Foreskin keratinocyte (primary cell): ENCODE measurements at places on chromosomes 5 and 9. TPM values are rescaled to one million over a fixed set of nuclear protein-coding genes. Genes with fewer than 3 reads are reported as not detected.

DNA sequence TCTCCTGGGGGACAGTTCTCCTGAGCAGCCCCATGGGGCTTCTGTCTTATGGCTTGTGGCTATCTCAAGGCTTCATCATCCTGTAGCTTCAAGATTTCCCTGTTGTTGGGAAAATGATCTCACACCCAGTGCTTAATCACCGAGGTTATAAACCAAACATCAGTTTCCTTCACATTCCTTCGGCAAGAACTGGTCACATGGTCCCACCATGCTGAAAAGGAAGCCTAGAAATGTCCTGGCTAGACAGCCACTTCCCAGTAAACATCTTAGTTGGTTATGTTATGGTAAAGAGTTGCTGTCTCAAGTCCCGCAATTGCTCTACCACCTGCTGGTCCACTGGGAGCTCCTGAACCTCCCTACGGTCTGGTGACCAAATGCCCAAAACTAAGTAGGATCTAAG, 66.0 kb downstream of the RAB3C start:
- DNase-seq: no peak

DNA sequence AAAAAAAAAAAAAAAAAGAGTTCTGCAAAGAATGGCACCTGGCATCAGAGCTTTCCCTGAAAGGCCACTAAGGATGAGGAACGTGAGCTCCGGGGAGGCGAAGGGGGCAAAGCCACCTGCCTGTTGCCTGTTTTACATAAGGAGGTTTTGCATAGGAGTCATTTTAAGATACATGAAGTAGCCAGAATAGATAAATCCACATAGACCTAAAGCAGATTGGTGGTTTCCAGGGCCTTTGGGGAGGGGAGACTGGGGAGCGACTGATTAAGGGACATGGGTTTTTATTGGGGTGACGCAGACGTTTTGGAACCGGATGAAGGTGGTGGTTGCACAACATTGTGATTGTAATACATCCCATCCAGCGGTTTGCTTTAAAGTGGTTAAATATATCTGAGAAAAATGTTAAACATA, 7.1 kb downstream of the NEK6 start:
- DNase-seq: no peak

DNA sequence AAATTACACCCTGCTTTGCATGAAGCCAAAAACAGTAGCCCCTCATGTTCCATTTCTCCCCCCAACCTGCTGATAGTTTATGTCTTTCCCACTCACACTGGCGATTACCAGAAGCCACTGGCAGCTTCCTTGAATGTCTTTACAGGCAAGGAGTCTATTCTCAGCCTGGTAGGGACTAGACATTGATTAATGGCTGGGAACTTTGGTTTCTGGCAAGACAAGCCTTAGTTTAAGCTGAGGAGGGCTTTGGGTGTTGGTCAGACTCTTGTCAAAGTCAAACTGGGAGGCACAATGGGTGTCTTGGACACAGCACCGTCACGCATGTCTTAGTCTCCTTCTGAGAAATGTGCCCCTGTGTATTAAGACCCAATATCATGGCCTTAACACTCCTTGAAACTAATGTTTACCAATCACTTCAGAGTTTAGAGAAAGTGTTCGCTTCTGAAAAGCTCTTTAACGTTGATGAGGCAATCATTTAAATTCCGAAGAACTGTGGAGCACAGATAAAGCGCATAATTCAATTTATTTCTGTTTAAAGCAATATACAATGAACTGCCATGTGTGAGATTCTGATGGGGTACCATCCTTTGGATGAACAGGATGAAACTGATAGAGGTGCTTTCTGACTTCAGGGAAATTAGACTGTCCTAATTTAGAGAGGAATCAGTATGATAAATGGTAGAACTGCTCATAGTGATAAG, 53.9 kb upstream of the CPEB4 start:
- no peak for DNase-seq

DNA sequence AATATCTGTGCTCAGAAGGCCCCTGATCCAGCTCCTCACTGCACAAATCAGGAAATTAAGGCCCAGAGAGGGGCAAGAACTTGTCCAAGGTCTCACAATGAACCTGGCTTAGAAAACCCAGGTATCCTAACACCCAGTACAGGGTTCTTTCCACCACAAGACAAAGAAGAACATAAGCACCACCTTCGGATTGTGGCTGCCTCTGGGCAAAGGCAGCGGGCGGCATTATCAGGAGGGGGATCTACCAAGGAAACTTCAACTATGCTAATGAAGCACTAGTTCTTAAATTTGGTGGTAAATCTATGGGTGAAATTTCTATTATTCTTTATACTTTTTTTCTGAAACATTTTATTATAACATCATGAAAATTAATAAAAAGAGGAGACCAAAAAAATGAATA, 17.9 kb downstream of the ANXA6 start:
- no peak for DNase-seq

GRCh38 chr9:134560654-134561053, 80.9 kb upstream of the COL5A1 start:
- no peak for DNase-seq

- DNase-seq: no peak
Observed at GRCh38 chr9:22215521-22215920, 206.4 kb upstream of the CDKN2B start.

BRD8 gene
- 30.0 and 32.9 TPM in 2 replicates for total RNA-seq

CTSL gene
- total RNA-seq: 95.8 and 96.1 TPM in 2 replicates

ACO1 gene
- total RNA-seq: 26.8 and 29.2 TPM in 2 replicates

DBH gene
- not detected in 2 replicates for total RNA-seq

SLC27A4 gene
- 29.5 and 32.8 TPM in 2 replicates for total RNA-seq

TAF11L4 gene
- not detected in 2 replicates for total RNA-seq
